Muscle of arm (tissue), 14 donors: ENCODE measurements at places on chromosomes 2 and 18. TPM values are rescaled to one million over a fixed set of nuclear protein-coding genes. Genes with fewer than 3 reads are reported as not detected.

DNA sequence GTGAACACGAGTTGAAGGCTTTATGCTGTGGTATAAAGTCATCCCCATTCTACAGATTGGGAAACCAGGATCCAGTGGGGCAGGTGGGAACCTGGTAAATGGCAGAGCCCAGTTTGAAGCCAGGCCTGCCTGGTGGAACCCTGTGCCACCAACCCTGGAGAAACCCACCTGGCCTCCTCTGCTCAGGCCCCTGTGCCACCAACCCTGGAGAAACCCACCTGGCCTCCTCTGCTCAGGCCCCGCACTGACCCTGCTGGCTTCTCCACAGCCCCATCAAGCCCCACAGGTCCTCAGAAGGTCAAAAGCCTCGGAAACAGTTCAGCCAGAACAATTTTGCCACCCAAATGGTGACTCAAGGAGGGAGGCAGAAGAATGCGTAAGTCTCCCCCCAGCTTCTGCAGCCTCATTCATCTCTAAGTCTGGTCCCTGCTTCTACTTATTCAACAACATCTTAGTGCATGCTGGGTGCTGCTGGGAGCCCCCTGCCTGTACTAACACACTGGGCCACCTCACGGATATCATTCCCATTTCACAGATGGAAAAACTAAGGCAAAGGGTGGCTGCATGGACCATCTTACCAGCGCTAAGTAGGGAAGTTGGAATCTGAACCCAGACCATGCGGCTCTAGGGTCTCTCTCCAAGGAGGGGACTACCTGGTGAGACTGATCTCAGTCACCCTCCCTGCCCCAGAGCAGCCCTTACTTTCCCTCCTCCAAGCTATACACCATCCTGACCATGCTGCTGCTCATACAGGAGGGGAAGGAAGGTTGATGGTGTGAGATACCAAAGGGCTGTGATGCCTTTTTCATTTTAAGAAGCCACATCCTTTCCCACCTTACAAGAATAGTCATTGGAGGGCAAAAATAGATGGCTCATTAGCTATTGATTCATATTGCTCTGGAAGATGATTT is 93.7 kb upstream of the ID2 start:
- no peak for DNase-seq

GRCh38 chr18:49625021-49625691 is 63.3 kb downstream of the LIPG start:
- DNase-seq = no peak

DNA sequence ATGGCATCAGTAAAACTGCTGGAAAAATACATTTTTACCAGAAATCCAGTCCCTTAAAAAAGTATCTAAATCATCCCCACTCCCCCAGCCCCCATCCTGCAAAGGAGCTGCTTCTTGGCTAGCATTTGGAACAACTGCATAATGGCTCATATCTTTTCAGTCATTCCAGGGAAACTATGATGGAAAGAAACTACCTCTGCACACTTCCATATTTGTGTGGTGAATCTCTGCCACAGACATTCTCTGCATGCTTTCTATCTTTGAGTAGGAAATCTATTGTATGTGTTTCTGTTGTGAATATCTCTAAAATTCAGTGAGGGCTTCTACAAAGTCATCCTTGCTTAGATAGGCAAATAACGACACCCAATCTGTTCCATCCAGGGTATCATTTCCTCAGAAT is 632.3 kb downstream of the LRP1B start:
- no peak for DNase-seq

- no peak for DNase-seq
Measured at GRCh38 chr18:69944436-69944835, 3.2 kb downstream of the CD226 start.

GRCh38 chr2:239866350-239866749 is 158.8 kb downstream of the NDUFA10 start:
- DNase-seq = no peak

DNA sequence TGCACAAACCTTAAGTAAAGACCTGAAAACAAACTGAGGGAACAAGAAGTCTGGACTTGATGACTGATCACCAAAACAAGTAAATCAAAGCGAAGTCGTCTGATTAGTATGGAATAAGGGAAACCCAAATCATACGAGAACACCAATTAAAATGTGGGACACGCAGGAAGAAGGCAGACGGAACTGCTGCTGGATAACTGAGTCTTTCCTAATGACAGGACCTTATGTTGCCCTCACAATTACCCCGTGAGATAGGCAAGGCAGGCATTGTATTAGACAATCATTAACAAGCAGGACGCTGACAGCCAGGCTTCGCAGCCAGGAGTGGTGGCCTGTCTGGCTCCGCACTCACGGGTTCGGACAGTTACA is 614 bp upstream of the COQ10B start:
- no peak for DNase-seq

DNA sequence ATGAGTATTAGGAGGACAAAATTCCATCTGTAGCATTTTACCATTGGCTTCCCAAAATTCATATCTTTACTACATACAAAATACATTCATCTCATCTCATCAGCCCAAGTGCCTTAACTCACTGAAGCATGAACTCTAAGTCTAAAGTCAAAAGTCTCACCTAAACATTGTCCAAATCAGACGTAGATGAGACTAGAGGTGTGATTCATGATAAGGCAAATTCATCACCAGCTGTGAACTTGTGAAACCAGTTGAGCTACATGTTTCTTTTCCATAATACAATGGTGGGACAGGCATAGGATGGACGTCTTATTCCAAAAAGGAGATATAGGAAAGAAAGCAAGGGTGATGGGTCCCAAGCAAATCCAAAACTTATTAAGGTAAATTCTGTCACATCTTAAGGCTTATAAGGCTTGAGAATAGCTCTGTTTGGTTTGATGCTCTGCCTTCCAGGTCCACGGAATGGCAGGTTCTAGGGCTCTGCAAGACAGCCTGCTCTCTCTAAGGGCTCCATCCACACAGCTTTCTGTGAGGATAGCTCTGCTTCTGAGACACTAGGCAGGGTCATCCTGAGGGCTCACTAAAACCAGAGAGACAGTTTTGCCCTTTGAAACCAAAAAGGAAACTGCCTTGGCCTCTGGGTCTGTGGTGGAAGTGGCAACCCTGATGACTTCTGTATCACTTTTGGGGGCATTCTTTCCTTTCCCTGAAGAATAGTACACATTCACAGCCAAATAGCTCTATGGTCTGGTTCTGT is 9.6 kb downstream of the IFIH1 start:
- DNase-seq = no peak

- no peak for DNase-seq
Measured at GRCh38 chr2:127658641-127659407, 12.9 kb downstream of the GPR17 start.

- no peak for DNase-seq
Measured at GRCh38 chr2:231429152-231429551, 33.6 kb downstream of the B3GNT7 start.

GRCh38 chr2:215621381-215621780 is 185.5 kb upstream of the FN1 start:
- no peak for DNase-seq

DNA sequence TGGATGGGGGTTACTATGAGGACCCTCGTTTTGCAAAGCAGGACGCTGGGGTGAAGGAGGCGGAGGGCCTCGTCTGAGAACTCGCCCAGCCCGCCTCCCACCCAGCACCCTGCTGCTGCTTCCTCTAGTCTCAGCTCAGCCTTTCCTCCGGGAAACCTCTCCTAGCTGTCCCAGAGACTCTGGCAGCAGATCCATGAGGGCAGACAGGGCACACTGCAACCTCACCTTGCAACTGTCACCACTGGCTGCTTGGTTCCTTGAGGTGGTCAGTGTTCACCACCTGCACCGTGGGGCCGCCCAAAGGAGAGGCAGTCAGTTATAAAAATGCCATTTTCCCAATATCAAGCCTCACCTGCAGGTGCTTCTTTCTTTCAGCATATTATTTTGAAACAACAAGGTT is 45.6 kb downstream of the PARD6G start:
- no peak for DNase-seq

DNA sequence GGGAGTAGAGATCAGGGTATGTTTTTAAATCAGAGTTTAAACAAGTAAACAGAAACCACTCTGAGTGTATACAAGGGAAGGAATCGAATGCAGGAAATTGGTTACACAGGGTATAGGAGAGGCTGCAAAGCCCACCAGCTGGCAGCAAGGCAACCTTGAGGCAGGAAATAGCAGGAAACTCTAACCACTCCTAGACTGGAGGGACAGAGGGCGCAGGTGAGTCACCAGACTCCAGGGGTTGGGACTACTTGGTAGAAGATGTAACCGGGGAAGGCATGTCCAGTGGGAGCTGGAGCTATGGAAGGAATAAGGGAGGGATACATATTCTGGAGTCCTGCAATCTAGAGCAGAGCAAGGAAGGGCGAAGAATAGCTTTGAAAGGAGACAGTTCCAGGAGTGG is 152.3 kb downstream of the MEIS1 start:
- no peak for DNase-seq

DNA sequence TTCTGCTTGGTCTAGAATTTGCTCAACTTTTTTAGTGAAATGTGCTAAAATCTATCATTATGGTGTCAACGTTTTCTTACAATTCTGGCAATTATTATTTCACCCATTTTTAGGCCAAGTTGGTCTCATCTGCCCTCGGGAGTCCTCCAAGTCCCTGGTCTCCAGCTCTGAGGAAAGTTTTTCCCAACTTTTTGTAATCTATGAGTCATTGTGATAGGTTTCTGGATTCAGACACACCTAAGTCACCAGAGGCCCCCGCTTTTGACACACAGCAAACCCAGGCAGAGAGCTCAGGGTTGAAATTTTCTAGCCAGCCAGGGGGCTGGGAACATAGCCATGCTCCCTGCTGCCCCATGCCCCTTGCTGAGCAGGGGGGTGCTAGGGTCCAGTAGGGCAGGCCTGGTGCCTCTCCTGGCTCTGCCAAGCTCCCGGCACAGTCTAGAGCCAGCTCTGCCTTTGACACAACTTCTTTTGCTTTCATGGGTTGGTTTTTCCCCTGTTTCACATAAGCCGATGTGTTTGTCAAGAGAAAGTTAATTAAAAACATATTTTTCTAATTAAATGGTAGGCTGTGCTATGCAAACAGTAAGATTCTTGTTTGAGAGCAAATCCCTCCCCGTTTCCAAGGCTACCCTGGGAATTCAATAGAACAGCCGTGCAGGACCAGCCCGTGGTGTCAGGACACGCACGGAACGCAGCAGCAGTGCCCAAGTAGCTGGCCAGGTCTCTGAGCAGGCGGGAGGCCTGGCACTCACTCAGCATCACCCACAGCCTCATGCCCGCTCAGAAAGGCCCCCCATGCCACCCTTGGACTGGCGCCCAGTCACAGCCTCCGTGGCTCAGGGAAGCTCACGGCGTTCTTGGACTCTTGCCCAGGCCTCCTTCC is 25.5 kb upstream of the SNED1 start:
- DNase-seq = no peak

DNA sequence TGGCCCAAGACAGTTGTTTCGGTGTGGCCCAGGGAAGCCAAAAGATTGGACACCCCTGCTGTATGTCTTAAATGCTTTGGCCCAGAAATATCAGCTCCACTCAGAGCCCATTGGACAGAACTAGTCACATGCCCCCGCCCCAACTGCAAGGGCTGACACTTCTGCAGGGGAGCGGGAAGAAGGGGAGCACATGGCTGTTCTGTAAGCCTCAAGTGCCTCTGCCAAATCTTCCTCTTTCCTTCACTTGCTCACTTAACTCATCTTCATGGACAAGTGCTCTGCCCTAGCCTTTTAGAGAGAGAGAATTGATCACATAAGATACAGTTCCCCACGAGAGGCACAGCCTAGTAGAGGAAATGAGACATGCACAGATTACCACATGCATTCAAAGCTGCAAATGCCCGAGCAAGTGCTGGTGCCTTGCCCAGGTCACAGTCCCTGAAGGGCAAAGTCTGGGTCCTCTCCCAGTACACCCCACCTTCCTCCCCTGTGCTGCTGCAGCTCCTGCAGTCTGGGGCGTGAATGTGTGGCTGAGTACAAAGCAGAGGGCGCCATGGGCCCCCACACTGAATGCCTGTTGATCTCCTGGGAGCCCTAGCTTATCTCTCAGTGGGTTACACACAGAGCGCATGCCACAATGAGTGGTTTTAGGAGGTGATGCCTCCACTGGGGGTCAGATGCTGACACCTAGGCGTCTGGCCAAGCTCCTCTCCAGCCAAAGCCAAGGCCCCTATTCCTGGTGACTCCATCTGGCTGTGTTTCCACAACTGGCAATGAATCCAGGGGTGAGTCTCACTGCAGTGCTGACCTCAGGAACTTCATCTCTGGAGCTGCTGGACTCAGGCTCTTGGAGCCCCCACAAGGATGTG is 135.3 kb downstream of the CTIF start:
- DNase-seq = no peak

Gene CCDC150
- polyA plus RNA-seq = 9.4 TPM

Gene ITM2C
- polyA plus RNA-seq = 139 TPM

Gene COL3A1
- 6,568 TPM for polyA plus RNA-seq

Gene TCF23
- polyA plus RNA-seq = 0.44 TPM

Gene ARHGAP28
- polyA plus RNA-seq = 41.6 TPM

Gene C2orf78
- polyA plus RNA-seq = not detected
